Kasumi-1 (cell line): ENCODE measurements at places on chromosomes 2 and 18.

GRCh38 chr2:128298846-128299507 is 19.7 kb downstream of the HS6ST1 start:
- DNase-seq, result no peak

- DNase-seq, result no peak
These were observed 10.9 kb downstream of the UXS1 start for GRCh38 chr2:106183101-106183696.

GRCh38 chr18:53686965-53687364 is 537.5 kb downstream of the MBD2 start:
- no peak for DNase-seq

GRCh38 chr2:230919681-230920080 is 5.4 kb downstream of the GPR55 start:
- DNase-seq, result no peak

GRCh38 chr2:40480596-40480995 is 28.7 kb upstream of the SLC8A1 start:
- no peak for DNase-seq

DNA sequence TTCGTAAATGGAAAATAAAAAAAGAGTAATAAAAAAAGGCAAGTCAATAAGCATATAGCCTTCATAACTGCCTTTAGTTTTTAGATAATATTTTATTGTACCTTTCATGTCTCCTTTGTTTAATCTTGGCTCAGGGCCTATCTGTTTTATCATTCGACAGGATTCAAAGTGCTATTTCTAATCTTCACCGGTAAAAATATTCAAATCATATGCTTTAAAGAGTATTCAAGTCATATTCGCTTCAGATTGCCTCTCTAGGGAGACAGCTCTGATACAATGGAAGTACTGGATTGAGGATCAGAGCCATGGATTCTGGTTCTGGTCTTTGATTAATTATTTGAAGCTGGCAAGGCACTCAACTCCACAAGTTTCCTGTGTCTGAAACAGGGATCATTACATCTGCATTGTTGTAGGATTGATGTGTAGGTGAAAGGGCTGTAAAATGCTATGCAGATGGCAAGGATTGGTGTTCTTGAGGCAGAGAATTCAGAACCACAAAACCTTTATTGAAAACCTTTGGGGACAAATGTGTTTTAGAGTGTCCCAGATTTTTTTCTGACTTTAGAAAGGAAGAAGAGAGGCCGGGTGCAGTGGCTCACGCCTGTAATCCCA is 84.3 kb upstream of the RAPH1 start:
- DNase-seq, result no peak

GRCh38 chr2:60437080-60437696 is 116.3 kb downstream of the BCL11A start:
- DNase-seq, result no peak

DNA sequence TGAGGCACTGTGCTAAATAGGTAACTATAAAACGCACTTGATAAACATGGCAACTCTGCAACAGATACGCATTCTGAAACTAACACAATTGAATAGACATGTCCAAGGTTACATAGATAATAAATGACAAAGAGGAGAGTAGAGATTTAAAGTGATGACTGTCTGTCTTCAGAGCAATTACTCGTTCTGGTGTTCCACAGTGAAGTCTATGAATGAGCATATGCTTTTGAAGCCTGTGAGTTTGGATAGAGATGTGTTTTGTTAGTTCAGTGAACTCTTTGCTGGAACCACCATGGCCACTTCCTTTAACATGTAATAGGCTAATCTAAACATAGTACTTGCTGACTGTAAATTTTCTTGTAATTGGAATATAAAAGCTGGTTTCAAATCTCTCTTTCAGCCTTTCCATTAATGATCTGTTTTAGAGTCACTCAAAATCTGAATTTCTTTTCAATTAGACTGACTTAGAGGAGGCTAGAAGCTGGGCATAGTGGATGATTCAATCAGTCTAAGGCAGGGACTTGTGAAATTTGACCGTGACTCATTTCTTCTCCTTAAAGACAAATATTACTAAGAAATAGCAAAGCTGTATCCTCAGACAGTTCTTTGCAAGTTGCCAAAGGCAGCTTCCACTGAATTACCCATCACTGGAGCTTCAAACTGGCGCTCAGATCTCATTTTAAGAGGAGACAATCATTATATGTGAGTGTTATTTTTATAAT is 1130.1 kb upstream of the CELF4 start:
- DNase-seq, result no peak

DNA sequence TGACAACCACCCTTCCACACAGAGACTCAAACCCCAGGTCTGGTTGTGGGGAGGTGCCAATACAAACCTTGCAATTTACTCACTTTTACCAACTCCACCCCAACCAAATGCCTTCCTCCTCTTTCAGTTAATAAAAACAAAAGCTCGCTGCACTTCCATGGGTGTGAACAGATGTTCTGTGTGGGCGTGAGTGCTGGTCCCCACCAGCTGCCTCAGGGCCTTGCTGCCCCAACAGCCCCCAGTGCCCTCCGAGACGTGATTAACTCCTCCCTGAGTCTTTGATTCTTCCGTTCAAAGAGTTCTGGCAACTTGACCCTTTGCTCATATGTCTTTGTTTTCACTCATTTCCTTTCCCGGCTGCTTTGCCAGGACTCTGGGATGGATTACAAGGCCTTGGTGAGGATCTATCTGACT is 258.9 kb upstream of the CXCR4 start:
- DNase-seq, result no peak

DNA sequence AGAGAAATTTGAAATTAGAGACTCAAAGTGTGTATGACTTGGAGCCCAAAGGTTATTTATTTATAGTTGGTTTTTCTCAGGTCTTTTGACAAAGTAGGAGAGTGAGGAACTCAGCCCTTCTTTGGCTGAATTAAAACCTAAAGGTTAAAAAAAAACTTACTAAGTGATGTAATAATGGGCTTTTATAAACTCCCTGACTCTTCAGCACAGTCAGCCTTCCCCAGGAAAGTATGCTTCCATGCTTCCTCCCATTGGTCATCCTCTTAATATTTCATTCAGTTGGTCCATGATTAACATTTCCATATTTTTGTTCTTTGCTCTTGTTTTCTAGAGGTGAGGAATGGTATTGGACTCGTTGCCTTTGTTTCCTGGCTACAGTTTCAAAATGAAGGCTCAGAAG is 7.2 kb downstream of the ARPC2 start:
- no peak for DNase-seq

GRCh38 chr18:22177327-22177871 is 8.0 kb downstream of the GATA6 start:
- DNase-seq, result no peak

DNA sequence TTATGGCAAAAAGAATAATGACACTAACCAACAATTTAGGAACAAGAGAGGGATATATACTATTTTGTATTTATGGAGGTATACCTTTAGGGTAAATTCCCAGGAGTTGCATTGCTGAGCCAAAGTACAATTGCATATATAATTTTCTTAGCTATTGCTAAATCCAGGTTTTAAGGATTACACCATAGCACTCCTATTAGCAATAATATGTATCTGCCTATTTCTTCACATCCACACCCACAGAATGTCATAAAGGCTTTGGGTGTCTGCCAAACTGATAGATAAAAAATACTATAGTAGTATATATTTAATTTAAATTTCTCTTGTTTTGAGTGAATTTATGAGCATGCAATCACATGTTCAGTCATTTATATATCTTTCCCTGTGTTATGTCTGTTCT is 11.5 kb upstream of the SERPINB13 start:
- no peak for DNase-seq

DNA sequence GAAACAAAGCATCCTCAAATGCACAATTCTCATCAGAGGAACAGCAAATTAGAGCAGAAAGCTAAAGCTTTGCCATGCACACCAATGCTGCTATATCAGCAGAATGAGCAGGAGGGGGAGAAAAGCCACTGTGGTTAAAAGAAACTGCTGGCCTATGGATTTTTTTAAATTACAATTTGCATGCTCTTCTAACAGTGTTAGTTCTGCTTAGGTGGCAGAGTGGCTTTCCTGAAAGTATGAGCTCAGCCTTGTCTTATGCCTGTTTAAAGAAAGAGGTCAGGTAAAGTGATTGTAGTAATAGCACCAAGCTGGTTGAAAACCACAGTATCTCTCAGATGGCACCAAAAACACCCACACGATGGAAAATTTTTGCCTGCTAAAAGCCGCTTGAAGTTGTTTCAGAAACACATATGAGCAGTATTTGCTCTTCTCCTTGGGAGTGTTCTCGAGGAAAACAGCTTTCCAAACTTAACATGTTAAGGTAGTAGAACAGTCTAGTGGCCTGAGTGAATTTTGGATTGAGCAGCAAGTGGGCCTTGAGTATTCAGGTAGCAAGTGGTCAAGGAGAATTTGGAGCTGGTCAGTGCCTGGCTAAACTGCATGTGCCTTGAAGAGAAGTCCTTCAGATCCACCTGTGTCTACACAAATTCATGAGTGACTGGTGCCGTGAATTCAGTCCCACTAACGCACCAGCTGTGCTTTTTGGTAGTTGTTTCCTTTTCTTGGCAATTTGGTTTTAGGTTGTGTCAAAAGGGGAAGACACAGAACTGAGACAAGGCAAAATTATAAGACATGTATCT is 19.6 kb upstream of the NDUFV2 start:
- DNase-seq, result no peak

DNA sequence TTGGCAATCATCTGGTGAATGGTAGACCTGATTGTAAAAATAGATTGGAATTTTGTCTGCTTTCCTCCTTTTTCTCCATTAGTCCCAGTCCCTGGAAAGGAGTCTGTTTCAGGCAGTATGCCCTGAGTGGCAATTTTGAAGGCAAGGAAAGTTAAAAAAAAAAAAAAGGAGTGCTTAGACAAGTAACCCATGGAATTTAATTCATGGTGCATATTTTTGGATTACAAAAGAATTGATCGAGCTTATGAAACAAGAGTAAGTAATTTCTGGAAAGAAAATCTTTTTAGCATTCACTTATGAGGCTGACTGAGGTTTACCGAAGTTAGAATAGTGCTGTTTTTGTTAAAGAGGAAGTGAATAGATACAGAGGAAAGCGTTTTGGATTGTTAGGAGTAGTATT is 29.4 kb upstream of the TMEM178A start:
- DNase-seq, result peak; percentile 18
